ENCODE measurements at places on chromosomes 6 and 20.

DNA sequence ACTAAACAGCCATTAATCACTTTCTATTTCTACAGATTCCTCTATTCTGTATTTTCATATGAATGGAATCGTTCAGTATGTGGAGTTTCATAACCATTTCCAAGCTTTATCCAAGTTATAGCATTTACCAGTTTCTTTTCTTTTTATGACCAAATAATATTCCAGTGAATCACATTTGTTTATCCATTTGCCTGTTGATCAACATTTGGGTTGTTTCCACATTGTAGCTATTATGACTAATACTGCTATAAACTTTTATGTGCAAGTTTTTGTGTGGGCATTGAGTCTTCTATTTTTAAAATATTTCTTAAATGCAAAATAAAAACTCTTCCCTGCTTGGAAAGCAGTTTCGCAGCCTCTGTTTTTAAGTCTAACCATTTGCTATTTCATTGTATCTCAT lies 336.4 kb upstream of the OPRM1 start:
- no peak for DNase-seq

- no peak for DNase-seq
Observed at GRCh38 chr6:131979515-131980337, 28.6 kb upstream of the CCN2 start.

- DNase-seq = peak; percentile 39
Observed at GRCh38 chr6:21587961-21588480, 5.5 kb upstream of the SOX4 start.

GRCh38 chr20:12201289-12201991 lies 283.7 kb downstream of the BTBD3 start:
- no peak for DNase-seq

DNA sequence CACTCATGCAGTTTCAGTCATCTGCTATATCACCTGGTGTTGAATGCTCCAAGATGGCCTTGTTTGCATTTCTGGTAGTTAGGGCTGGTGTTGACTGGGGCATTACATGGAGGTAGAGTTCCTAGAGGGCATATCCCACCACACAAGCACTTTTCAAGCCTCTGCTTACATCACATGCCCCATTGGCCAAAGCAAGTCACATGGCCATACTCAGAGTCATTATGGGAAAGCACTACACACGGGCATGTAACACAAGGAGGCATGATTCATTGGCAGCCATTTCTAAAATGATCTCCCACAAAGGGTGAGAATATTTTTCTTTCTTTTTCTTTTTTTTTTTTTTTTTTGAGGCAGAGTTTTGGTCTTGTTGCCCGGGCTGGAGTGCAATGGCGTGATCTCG lies 73.2 kb downstream of the TRMT6 start:
- no peak for DNase-seq

DNA sequence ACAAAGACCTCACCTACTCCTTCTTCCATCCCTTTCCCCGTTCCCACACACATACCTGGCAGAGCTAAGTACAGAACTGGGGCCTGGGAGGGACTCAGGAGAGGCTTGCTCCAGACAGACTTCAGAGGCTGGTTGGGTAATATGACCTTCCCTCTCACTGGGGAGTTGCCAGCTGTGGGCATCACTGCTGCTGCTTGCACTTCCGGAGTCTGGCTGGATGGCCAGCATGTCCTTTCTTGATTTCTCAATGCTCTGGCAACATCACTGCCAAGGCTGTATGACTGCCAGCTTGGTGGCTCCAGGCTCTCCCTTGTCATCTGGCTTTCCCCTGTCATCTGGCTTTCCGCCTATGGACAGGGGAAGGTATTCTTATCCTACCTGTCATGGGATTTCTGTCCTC lies 47.8 kb downstream of the CDH22 start:
- DNase-seq = no peak

DNA sequence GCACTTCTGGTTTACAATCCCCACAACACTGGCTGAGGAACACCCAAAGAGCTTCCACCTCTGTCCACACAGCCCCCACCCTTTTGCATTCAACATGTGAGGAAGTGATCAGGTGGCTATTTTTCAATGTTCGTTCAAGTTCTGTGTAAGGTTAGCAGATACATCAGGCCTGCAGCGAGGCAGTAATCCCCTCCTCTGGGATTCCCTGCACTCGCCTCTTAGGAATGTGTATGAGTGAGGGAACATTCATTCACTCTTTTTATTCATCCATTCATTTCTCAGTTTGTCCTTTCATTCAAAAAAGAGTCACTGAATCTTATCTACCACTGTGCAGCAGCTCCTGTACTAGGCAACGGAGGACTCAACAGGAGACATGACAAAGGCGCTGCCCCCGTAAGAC lies 236.4 kb upstream of the PRDM1 start:
- no peak for DNase-seq

DNA sequence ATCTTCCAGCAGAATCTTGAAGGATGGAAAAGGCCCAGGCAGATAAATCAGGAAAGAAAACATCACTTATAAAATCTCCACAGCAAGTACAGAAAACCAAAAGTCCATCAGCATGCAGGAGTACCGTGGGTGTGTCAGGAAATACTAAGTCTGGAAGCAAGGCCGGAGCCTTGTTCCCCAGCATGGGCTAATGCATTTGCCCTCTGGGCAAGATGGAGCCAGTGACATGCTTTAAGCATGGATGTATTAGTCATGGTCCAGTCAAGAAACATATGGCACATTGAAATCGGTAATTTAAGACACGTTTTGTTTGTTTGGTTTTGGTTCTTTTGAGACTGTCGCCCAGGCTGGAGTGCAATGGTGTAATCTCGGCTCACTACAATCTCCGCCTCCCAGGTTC lies 506.0 kb upstream of the JARID2 start:
- DNase-seq = no peak

- DNase-seq = no peak
Observed at GRCh38 chr20:34945315-34946077, 10.1 kb downstream of the GSS start.

DNA sequence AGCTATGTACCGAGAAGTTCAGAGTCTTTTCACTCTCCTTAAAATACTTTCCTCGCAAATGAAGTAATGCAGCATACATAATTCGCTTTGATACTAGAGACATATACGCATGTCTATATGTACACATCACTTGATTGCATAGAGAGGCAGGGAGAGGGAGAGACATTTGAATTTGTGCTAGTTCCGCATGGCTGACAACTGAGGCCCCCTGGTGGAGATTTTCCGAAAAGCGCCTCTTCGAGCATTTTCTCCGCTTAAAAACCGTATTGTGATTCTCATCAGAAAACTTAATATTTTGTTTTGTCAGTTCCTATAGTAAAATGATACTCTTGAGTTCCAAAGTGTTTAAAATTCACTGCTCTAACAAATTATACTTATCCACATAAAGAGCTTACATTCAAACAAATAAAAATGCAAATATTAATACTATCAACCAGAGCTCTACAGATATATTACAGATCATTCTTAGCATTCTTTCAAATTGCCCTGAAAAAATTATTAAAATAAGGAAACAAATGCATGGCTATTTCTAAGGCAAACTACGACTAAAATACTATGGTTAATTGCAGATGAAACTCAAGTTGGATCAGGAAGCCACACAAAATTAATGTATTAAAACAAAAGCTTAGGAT lies 637 bp downstream of the MYLK4 start:
- peak; percentile 86 for DNase-seq

GRCh38 chr6:44804016-44804415 lies 416.5 kb downstream of the CDC5L start:
- DNase-seq = no peak

DNA sequence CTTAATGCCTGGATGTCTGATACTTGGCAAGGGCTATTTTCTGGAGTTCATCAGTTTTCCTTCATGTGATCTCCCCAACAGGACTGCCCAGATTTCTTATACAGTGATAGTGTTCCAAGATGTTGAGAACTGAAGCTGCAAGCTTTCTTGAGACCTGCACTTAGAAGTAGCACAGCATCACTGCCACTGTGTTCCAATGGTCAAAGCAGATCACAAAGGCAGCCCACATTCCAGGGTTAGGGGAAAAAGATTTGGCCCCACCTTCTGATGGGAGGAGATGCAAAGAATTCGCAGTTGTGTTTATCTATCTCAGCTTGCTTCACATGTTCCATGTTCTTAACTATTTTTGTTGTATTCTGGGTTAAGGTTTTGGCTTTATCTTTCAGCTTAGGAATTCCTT lies 78.2 kb downstream of the GPX5 start:
- no peak for DNase-seq

DNA sequence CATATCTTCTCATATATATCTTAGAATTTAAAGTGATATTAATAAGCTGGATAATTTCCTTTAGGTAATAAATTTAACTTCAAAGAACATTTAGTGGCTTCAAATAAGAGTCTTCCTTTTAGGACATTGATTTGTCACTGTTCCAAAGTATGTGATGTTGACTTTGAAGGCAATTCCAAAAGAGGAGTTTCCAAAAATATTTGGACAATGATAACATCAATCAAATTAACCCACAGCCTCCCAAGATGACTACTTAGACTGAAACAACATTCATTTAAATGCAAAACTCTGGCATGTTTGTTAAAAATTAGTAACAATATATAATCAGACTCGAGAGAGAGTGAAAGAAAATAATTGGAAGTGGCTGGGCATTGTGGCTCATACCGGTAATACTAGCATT lies 211.1 kb downstream of the OGFRL1 start:
- DNase-seq = no peak

- no peak for DNase-seq
Observed at GRCh38 chr6:84065693-84066290, 32.2 kb downstream of the MRAP2 start.

DNA sequence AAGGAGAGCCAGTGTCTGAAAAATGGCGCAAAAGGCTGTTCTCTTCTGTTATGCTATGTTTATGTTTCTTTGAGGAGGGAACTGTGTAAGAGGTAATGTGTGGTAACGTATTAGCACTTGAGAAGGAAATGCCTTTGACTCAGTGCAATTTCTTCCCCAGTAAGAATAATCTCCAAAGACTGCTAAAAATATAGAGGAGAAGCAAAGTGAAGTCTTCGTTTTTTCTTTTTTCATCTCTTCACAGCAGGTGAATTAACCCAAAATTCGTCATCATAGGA lies 47.1 kb upstream of the IFNGR1 start:
- no peak for DNase-seq

DNA sequence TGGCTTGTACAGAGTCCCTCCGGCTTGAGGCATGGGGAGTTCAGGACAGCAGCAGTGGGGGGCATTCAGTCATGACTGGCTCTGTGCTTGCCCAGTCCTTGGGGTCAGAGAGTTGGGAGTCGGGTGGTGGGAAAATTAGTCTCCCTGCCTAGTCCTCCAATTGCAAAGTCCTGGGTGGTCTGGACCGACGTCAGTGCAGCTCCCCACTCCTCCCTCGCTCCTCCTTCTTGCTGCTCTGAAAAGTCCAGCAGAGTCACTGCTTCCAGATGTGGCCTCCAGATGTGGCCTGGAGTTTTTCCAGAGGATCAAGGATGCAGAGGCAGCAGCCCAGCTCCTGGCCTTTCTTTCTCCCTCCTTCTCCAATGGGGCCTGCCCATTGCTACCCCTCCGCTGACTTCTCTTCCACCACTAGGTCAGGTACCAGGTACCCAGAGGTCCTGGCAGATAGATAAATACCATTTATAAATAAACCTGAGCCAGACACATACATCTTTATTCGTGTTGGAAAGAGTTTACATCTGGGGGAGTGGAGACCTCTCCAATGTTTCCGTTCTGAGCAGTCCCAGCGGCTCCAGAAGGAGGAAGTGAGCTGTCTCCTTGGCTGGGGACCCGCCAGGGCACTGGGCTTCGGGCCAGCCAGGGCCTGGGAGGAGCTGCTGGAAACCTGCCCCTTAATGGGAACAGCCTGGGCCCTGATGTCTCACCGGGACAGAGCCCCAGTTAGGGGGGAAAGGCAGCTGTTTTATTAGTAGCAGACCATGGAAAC lies 49.0 kb upstream of the RNF24 start:
- DNase-seq = peak; percentile 49

DNA sequence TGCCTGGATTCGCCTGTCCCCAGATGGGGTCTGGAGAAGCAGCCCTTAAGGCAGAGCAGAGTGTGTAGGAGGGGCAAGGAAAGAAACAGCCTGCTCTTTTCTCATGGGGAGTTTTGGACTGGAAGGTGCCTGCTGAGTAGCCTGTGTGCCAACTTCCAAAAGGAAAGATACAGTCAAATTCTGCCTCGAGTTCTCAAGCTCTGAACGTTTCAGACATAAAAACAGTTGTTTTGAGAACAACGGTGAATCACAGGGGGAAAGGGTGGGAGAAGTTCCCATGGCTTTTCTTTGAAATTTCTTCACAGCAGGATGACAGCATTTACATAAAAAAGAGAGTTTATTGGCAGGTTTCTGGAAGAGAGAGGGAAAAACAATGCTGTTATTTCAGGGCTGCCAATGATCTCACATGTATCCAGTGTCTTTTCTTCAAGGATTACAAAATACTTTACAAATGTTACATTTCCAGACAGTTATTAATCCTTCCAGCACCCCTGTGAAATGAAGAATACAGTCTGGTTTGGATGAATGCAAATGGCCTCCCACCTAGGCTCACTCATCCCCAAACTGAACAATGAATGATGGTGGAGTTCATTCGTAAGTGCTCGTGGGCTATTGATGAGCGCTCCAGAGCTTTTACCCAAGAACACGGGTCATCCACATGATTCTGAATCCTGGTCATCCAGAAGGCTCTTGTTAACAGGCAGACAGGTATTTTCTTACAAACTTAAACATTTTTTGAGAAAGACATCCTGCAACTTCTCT lies 33.8 kb upstream of the ECI2 start:
- no peak for DNase-seq

DNA sequence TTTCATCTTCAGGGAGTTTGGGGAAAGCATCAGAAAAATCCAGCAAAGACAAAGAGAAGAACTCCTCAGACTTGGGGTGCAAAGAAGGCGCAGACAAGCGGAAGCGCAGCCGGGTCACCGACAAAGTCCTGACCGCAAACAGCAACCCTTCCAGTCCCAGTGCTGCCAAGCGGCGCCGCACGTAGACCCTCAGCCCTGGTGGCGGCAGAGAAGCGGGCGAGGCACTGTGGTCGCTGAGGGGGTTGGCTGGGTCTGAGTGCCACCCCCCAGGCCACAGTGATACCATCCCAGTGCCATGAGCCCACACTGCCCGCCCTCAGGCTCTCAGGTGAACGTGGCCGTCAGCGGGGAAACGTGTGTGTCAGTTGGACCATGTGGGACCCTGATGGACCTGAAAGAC lies 3.2 kb downstream of the MRGBP start:
- no peak for DNase-seq

DNA sequence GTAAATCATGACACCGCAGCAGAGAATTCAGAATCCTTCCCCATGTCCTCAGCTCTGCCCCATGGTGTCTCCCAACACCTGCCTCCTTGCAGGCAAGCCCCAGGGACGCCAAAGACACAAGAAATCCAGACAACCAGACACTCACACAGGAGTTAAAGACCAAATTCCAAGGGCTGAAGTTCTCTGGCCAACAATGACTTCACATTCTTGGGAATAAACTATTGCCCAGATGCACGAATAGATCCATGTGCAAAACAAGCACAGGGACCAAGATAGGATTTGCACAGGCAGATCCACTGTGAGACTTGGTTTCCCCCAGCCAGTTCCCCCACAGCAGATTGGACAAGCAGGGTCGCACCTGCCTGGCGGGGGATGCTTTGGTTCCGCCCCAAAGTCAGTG lies 246.7 kb downstream of the SOD2 start:
- DNase-seq = no peak

GRCh38 chr6:116059713-116060571 lies 749 bp downstream of the FRK start:
- peak; percentile 44 for DNase-seq
